HCEC 1CT (cell line): ENCODE measurements at places on chromosomes 13 and 19.

DNA sequence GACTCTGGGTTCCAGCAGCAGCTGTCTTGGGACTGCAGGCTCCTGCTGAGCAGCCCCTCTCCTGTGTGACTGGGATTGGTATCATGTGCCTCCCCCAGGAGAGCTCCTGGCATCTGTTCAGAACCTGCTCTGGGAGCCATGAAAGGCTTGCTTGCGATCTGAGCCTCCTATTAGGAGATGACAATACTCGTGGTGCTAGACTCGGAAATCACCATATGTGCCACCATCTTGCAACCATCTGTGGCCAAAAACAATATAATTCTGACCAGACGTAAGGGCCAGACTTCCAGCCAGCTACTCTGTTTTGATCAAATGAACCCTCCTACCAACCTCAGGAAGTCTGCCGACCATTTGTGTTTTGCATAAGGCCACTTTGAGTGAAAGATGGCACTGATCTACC, 484.7 kb downstream of the IRS2 start:
- no peak for DNase-seq

- DNase-seq = no peak
Measured at GRCh38 chr19:34436716-34437115, 8.5 kb downstream of the UBA2 start.

- peak; percentile 15 for DNase-seq
Measured at GRCh38 chr19:38433268-38433733, at the start of gene RYR1. RYR1 (plus strand) TSS chr19:38433691; CDS start chr19:38433830, 139 bp downstream.

DNA sequence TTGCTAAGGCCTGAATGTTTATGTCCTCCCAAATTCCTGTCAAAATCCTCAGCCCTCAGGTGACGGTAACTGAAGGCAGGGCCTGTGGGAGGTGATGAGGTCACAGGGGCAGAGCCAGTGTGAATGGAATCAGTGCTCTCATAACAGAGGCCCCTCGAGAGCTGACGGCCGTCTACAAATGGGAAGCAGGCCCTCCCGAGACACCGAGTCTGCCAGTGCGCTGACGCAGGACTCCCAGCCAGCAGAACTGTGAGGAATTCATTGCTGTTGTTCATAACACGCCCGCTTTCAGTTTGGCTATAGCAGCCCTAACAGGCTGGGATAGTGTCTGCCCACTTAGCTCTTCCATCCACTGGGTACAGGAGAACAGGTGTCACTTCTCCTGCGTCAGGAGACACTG, 41.2 kb downstream of the CARS2 start:
- DNase-seq = no peak

- DNase-seq = peak; percentile 40
Measured at GRCh38 chr19:10431943-10432735, 11.8 kb downstream of the PDE4A start.

DNA sequence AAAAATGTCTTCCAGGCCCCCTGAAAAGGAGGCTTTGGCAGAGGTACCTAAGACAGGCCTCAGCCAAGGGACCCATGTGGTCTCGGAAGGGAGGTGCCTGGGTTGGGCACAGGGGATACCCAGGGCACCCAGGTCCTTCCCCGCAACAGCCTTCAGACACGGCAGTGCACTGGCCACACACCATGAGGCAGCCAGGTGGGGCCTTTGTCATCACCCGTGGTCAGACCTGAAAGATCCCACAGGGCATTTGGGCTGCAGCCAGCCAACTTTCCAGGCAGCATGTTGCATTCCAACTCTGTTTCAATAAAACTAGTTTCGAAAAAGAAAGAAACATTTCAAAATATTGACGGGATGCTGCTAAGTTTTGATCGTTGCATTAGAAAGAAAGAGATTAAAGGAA, 4.7 kb upstream of the TUBGCP3 start:
- no peak for DNase-seq

DNA sequence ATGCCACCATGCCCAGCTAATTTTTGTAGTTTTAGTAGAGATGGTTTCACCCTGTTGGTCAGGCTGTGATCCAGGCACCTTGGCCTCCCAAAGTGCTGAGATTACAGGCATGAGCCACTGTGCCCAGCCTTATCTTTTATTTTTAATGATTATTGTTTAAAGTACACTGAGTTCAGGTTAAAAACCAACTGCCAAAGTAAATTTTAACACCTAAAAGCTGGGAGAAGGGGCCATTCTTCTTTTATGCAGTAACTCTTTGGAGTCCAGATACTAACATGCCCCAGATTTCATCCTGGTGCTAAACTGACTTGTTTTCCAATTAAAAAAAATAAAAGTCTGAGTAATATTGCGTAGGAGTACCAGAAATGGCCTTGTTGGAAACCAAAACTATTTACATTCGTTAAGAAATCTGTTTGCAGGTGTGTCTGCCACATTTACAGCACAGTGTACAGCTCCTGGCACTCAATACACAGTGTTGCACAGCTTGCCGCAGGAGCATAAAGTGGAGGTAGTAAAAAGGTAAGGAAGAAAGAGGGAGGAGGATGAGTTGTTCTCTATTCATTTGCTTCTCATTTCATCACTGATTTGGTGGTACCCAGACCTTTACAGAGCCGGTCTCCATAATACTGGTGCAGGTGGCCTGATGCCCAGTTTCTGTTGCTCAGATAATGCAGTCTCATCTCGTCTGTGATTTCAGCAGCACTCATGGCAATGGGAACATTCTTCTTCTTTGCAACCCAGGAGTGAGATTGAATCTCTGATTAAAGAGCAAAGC, 108.9 kb downstream of the PCCA start:
- no peak for DNase-seq

- DNase-seq = no peak
Measured at GRCh38 chr19:50184196-50184595, 19.2 kb upstream of the MYH14 start.

DNA sequence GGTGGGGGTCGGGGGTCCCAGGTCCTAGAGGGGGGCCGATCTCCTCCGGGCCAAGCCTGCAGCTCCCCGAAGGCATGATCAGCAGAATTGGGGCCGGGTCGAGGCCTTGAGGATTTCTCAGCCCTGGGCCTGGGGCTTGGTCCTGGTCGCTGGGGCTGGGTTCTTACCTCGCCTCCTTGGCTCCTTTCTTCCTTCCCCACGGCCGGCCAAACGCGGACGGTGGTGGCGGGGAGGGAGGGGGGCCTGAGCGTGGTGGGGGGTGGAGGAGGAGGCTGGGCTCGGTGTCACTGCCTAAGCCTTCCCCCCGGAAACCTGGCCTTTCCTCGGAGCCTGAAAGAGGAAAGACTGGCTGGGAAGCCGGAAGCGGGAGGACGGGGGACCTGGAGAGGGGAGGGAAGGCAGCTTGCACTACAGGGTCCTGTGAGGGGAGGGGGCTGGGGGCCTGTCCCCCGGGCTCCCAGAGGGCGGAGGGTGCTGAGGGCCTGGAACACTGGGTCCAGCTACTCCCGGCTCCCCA, at the start of gene ZNF579:
Gene ZNF579 (minus strand): TSS at position 221 of the 517 bp plus-strand sequence. CDS start 1,209 bp downstream, outside the sequence.
- DNase-seq = peak; percentile 76

GRCh38 chr13:98386637-98387036, 190.3 kb downstream of the STK24 start:
- no peak for DNase-seq

- no peak for DNase-seq
Measured at GRCh38 chr19:20351244-20351643, 184.2 kb downstream of the ZNF486 start.

- no peak for DNase-seq
Measured at GRCh38 chr13:22903301-22903700, 277.5 kb upstream of the SGCG start.
